Spleen (tissue), 13 donors: ENCODE measurements at places on chromosomes 4 and X. TPM values are rescaled to one million over a fixed set of nuclear protein-coding genes. Genes with fewer than 3 reads are reported as not detected.

DNA sequence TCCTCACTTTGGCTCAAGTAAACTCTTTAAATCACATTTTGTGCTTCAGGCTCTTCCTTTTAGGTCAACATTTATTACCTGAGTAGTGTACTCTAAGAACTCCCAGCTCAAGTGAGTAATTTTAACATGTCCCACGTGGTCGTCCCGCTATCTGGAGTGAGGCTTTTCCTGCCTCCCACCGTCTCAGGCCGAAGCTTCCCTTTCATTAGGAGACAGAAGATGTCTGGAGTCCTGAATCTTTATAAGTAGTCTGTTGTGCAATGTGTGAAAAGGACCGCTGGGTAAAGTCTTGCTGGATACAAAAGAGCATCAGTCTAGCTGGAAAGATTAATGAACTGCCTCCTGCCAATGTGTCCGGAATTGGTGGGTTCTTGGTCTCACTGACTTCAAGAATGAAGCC lies 117.7 kb upstream of the NEIL3 start:
- no peak for DNase-seq

- no peak for DNase-seq
Measured at GRCh38 chr4:134533068-134533467, 331.5 kb upstream of the PABPC4L start.

DNA sequence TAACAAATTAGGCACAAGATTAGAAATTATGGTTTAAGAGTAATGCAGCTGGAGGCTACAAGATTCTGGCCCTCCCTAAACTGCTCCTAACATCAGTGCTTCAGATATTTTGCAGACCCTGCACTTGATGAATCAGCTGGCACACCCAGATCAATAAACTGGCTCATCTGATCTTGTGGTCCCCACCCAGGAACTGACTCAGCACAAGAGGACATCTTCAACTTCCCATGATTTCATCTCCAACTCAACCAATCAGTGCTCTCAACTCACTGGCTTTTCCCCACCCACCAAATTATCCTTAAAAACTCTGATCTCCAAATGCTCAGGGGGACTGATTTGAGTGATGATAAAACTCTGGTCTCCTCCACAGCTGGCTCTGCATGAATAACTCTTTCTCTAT lies 21.7 kb upstream of the TMEM33 start:
- no peak for DNase-seq

DNA sequence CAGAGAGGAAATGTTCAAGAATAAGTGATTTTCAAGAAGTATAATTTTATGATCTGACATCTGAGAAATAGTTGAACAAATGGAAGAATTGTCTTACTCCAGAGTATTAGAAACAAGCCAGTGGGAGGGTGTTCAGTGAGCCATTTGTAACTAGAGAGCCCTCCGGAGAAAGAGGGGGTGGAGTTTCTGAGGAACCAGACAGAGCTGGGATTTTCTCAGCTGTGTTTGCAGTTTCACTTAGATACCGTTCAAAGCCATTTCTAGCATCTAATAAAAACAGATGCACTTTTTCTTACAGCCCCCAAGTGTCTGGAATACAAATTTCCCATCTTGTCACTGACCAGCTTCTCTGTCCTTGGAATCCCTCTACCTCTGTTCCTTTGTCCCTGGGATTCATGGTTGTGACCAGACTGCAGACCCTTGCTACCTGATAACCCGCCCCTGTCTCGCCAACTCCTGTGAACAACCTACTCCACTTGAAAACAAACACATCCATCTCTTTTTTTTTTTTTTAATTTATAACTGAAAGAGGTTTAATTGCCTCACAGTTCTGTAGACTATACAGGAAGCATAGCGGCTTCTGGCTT lies 132.8 kb upstream of the KLF3 start:
- DNase-seq = no peak

DNA sequence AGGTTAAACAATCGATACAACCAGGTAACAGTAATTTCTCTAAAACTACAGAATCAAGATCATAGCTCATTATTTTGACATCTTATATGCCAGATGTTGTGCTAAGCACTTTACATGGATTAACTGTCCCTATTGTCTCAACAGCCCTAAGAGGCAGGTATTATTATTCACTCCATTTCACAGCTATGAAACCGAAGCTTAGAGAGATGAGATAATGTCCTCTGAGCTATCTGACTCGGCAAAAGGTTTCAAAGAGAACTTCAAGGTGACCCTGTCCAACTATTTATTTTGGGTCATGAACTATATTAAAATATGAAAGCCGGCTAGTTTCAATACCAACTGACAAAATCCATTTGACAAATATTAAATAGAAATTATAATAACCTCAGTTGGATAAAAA lies 10.3 kb downstream of the SLC25A5 start:
- no peak for DNase-seq

- no peak for DNase-seq
Measured at GRCh38 chr4:21011106-21011505, 310.8 kb downstream of the PACRGL start.

DNA sequence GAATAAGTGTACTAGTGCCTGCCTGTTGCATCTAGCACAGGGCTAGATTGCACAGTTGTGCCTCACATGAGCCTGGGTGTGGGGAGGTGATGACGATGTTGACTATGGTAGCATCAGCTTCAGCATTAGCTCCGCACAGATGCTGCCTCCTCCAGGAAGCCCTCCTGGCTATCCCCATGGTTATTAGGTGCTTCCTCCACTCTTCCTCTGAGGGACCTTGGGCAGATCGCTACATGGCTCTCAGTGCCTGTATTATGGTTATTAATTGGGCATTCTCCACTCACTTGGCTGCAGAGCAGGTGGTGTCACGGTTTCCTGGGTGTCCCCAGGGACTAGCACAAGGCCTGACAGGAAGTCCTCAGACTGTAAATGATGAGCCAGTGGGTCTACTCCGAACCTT lies 325.6 kb downstream of the ARHGAP10 start:
- no peak for DNase-seq

DNA sequence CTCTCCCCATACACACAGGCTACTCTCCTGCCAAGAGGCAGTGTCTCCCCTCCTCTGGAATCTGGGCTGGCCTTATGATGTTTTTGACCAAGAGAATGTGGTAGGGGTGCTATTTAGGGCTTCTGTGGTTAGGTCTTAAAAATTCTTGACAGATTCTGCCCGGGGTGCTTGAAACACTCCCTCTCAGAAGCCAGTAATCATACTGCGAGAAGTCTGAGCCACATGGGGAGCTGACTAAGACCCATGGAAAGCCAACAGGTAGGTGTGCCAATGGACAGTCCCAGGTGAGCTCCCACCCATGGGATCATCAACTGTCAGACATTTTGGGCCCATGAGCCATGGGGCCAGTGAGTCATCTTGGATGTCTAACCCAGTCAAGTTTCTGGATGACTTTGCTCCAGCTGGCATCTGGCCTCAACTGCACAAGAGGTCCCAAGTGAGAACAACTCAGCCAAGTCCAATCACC lies 315.7 kb downstream of the FBXW7 start:
- DNase-seq = no peak

DNA sequence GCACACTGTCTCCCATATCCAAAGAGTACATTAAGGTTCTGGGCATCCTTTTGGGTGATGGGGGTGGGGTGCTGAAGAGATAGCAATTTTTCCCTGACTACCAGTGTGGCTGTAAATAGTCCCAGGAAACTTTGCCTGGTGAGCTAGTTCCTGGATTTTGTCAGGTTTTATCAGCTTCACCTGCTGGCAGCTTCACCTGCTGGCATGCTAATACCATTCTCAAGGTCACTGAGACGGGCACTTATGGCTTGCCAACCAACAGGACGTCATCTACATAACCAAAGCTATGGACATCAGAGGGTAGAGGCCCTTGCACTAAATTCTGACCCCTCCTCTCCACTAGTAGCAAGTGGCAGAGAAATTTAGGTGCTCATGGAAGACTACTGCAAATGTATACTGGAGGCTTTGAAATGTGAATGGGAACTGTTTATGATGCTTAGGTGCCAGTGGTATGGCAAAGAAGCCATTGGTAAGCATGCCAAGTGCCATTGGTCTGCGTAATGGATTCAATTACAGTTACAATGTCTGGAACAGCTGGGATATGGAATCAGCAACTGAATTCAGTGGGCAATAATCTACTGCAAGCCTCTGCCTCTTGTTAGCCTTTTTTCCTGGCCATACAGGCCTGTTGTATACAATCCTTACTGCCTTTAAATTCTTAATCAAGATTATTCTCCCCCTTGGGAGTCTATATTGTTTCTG lies 71.6 kb upstream of the SH3RF1 start:
- no peak for DNase-seq

GRCh38 chr4:168805341-168805740 lies 204.7 kb downstream of the CBR4 start:
- DNase-seq = no peak

GRCh38 chrX:37955273-37955672 lies 51.1 kb upstream of the SYTL5 start:
- no peak for DNase-seq

GRCh38 chrX:147376601-147377422 lies 534.9 kb upstream of the FMR1 start:
- DNase-seq = no peak

- DNase-seq = no peak
Measured at GRCh38 chr4:118776157-118776954, 59.6 kb downstream of the SEC24D start.

DNA sequence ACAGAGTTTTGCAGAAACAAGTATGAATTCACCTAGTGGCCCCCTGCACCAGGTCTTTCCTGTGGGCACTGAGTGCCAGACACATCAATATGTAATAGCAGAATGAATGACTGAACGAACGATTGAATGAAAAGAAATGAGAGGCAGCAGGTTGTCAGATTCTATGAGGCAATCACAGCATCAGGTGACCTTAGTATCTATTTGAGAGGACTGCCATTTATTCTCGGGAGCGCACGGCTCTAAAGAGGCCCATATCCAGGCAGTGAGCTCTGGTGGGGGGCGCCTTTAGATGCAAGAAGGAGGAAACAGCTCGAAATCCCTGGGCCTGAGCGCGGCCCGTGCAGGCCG lies 528 bp upstream of the SLC25A4 start:
- DNase-seq = no peak

DNA sequence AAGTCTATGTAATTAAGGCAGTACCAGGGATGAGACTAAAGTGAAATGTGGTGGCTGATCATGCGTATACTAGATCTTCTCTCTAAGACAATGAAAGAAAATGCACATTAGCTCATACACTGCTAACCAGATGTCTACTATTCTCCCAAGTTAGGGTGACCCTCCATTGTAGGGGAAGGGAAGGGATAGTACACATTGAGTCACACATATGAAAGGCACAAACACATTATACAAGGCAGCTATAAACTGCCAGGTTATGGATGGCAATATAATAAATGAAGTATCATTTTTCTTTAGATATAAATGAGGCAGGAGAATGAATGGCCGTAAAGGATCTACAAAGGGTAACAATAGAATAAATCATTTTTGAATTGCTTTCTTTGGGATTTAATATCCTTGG lies 4.5 kb downstream of the SHROOM3 start:
- DNase-seq = no peak

DNA sequence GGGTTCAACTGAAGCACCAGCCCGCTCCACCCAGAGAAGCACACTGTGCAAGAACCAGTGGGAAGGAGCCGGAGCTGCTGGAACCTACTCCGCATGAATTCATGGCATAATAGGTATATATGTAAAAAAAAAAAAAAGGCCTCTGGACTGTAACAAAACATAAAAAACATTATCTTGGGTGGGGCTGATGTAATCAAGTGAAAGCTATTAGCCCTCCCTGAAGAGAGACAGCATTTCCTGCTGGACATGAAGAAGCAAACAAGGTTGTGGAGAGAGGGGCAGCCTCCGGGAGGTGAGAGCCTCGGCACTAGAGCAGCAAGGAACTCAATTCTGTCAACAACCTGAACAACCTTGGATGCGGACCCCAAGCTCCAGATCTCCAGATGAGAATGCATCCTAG lies 50.7 kb downstream of the PLAC1 start:
- no peak for DNase-seq

DNA sequence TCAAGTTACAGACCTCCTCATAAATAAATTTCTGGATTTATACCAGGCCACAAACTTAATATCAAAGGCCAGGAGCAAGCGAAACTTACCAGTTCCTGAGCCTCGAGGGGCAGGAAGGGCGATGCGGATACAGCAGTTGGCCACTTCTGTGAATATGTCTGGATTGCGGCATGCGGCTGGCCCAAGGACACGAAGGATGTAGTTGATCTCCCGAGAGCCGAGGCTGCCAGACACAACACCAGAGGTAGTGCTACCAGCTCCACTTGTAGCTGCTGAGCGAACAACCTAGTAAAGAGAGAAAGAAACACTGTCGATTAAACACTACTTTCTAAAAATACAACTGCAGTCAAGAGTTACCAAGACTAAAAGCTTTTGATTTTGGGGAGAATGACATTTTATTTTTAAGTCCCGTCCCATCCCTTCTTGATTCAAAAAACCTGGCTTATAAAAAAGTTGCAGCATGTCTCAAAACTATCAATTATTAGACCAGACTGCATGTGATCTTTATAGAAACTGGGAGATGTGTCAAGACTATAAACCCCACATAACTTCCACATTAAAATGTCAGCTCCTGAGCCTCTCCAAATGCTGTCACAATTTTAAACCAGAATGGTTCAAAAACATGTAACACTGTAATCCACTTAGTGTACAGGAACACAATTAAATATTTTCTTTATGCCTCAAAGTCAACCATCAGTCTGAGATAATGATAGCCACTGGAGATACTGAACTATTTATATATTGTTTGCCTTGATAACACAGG lies 105.6 kb downstream of the HUWE1 start:
- DNase-seq = no peak

DNA sequence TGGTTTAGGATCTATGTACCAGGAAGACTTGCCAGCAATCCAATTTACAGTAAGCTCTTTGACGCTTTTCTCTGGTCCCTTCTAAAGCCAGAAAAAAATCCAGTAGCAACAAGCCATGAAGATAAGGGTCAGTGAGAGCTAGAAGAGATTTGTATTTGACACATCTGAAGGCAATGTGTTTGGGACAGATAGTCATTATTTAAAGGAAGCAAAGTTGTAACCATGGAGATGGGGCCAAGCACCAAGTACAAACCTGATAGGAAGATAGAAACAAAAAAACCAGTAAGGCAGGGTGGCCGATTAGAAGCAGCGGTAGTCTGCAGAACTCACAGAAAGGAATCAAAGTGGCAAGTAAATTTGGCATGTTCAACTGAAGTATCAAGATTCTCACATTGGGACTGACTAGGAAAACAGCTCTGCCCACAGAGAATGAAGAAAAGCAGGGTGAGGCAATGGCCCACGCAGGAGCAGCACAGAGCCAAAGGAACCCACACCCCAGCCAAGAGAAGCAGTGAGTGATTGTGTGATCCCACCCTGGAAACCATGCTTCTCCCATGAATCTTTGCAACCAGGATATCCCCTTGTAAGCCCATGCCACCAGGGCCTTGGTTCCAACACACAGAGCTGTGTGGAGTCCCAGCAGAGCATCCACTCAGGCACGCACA lies 12.9 kb upstream of the C4orf54 start:
- no peak for DNase-seq

Gene MUC7
- total RNA-seq = not detected

Gene GAGE12E
- not detected for total RNA-seq

Gene PWWP3B
- total RNA-seq = not detected

Gene TBC1D9
- total RNA-seq = 81.2 TPM

Gene MAGEA2B
- not detected for total RNA-seq

Gene GLOD5
- not detected for total RNA-seq

Gene KIAA1210
- total RNA-seq = not detected
